AG04450 (cell line): ENCODE measurements at places on chromosomes 12 and 14.
A peak's percentile ranks its signal among the peaks of the same experiment; 100 is the strongest.

DNA sequence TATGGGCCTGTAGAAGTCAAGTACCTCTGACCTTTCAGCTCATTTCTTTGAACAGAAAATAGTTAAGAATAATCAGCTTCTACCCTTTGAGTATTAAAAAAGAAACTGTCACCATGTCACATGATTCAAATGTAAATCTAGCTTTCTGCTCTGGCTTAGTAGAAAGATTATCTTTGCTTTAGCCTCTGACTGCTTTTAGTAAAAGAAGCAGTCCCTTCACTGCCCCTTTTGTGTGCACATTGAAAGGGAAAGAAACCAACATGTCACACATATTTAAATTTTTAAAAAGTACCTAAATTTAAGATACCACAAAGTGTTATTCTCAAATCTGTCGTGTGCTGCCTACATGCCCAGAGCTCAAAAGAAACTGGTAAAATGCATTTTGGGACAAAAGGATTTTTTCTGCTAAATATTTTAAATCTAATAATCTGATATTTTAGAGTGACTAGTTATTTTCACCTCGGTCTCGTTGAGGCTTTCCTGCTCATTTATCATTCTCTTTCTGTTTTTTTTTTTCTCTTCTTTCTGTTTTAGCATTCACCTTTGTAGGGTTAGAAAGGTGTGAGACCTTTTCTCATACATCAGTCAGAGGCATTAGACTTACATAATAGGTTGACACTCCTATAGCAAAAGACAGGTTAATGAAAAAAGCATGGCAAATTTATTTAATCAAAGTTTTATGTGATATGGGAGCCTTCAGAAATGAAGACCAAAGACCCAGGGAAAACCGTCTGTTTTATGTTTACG lies 41.3 kb downstream of the SLC16A7 start:
- DNase-seq, result no peak

DNA sequence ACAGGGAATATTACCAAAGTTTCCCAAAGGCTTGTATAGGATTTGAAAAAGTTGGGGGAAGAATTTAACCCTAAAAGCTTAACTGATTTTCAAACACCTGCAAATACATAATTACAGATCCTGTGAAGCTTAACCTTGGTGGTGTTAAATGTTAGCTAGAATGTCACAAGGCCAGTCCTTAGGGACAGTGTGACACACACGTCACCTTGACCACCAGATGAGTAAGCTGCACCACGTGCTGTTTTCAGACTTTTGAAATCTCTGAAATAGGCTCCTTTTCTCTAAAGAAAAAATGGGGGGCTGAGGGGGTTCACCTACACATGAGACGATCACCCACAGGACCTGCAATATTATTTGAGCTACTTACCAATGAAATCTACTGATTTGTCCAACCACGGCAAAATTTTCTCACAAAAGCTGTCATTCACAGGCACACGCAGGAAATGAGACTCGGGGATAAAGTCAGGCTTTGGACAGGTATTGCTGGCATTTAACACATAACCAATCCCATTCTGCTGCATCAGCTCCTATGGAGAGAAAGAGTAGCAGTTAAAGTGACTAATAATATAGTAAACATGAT lies 75.9 kb downstream of the DUSP16 start:
- DNase-seq, result no peak

GRCh38 chr14:75343911-75344310 lies 65.3 kb downstream of the FOS start:
- no peak for DNase-seq

- DNase-seq, result no peak
Measured at GRCh38 chr12:69703146-69703642, 4.1 kb upstream of the BEST3 start.

GRCh38 chr12:101945369-101946232 lies 68.2 kb downstream of the DRAM1 start:
- DNase-seq, result peak; percentile 27

DNA sequence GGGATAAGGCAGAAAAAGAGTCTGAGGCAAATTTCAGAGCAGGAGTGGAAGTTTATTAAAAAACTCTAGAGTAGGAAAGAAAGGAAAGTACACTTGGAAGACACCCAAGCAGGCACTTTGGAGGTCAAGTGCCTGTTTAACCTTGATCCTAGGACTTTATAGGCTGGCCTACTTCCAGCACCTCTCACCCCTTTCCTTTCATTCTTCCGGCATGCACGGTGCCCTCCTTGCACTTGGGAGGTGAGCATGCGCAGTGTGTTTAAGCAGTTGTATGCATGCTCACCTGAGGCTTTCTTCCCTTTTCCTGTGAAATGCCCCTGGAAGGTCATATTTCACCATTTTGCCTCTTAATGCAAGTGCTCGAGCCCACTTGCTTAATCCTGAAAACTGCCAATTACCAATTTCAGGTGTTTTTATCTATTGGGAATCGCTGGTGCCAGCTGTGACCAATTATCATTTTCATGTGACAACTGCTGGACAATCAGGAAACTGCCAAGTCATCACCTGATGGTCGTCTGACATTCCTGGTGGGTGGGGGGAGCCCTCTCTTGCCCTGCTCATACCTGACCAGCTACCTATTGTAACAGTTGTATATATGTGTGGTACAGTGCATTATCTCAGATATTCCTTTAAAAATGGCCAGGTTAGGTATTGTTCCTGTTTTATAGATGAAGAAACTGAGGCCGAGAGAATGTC lies 53.5 kb downstream of the SUDS3 start:
- no peak for DNase-seq

GRCh38 chr12:127448906-127449305 lies 818.1 kb upstream of the TMEM132C start:
- no peak for DNase-seq

- no peak for DNase-seq
Measured at GRCh38 chr12:53754188-53754585, 2.4 kb upstream of the CISTR start.

- DNase-seq, result no peak
Measured at GRCh38 chr12:50061946-50062686, 4.7 kb downstream of the ASIC1 start.
